Kasumi-1 (cell line): ENCODE measurements at places on chromosomes 2 and 18.

- no peak for DNase-seq
Measured at GRCh38 chr2:27150639-27151230, 1.9 kb downstream of the TCF23 start.

GRCh38 chr2:75600461-75601011 lies 39.8 kb upstream of the EVA1A start:
- no peak for DNase-seq

DNA sequence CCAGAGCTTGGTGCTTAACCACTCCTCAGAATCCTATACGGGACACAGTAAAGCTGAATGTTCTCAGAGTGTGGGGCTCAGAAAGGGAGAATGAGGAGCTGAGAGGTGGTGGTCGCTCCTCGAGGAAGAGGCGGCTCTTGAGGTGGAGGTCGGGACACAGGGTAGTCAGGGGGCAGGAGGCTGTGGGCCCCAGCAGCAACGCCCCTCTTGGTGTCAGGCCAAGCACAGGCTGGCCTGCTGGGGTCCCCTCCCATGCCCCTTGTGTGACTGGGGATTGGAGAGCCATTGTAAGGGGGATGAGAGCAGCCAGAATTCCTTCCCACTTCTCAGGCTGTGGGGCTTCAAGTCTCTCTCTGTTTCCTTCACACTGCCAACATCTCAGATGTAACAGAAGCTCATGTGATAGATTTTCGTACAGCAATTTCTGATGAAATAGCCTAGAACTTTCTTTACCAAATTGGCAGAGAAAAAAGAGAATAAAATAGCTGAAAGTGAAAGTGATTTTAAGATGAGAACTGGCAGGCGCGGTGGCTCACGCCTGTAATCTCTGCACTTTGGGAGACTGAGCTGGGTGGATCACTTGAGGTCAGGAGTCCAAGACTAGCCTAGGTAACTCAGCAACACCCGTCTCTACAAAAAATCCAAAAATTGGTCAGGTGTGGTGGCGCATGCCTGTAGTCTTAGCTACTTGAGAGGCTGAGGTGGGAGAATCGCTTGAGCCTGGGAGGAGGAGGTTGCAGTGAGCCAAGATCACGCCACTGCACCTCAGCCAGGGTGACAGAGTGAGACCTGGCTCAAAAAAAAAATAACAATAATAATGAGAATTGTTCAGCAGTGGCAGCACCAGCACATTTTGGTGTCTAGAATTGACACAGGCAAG lies 61.1 kb upstream of the RPL31 start:
- no peak for DNase-seq

DNA sequence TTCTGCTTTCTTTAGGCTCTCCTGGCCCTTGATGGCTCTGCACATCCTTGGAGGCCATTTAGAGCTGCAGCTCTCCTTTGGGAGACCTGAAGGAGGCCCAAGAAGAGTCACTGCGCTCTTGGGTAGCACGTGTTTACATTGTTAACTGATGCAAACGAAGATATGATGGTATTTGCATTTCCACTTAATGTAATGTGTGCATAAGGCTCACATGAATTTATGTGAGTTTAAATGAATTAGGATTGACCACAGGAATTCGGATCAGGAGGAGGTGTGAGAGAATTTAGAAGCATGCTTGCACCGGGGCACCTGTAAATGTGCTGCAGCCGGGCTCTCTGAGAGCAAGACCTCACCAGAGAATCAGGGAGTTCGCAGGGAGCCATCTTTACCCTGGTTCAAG lies 7.5 kb downstream of the SH3RF3 start:
- no peak for DNase-seq

- no peak for DNase-seq
Measured at GRCh38 chr2:230871361-230872150, 6.8 kb downstream of the ITM2C start.
